GM13976 (cell line): ENCODE measurements at places on chromosomes 6 and 20.

DNA sequence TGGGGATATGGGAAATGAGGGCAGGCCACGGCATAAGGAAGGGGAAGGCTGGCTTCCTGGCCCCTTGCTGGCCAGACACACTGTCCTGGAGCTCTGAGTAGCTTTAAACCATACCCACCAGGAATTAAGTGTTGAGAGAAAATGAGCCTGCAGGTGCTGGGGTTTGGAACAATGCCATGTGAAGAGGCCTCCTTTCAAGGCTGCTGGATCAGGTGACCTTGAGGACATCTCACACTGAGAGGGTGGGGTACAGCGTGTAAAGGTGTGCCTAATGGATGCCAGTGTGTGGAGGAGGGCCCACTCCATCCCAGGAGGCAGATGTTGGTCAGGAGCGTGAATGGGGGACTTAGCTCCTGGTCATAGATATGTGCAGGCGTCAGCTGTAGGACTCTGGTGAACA is 74.8 kb upstream of the MLN start:
- no peak for DNase-seq

- DNase-seq: no peak
Observed at GRCh38 chr20:5168651-5169396, 42.0 kb downstream of the CDS2 start.

DNA sequence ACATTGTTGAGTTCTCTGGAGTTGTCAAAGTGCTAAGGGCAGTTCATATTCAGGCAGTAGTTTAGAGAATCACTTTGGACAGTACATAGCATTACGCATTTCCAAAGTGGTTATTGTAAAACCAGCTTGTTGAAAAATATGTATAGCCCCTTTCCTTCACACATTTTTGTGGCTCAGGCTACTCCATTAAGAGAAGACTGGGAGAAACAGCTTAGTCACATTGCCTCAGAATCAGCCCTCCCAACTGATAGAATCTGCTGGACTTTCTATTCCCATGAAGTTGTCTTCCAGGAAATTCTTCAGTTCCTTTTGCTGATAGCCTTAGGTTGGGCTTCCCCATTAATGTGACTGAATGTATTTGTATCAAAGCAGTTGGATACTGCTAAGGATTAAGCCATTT is 39.5 kb upstream of the HDGFL1 start:
- DNase-seq: no peak

DNA sequence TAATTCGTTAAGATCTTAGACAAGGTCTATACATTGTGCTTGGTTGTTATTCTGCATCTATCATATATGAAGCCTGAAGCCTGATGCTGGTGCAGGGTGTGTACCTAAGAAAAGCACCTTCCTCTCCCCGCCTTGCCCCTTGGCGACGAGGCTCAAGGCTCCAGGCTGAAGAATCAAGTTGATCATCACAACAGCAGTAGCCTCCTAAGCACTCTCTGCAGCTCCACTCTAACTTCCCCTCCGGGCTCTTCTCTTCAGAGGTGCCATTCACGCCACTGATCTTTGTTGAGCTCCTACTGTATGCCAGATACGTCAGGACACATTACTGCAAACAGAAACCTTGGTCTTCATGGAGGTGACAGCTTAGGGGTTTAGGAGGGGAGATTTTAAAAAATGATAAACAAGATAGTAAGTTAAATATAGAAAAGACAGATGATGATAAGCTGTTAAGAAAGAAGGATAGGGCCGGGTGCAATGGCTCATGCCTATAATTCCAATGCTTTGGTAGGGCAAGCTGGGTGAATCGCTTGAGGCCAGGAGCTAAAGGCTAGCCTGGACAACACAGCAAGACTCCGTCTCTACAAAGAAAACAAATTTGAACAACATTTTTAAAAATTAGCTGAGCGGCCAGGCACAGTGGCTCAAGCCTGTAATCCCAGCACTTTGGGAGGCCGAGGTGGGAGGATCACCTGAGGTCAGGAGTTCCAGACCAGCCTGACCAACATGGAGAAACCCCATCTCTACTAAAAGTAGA is 38.4 kb upstream of the ZNF217 start:
- no peak for DNase-seq

DNA sequence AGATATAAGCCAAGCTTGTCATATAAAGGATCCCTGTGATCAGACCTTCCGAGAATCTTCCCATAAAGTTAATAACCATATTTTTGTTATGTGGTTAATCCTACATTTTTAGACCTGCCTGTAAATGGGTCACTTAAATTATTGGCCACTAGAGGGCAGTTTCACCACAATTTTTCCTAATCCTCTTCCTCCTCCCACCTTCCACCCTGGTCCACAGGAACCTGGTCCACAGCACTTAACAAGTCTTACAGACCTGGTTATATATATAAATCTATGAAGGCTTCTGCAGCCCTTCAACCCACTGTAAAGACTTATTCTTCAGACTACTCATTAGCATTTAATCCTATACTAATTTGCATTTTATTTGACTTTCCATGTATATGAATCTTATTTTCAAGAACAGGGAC is 28.3 kb downstream of the MRS2 start:
- peak; percentile 56 for DNase-seq

GRCh38 chr6:140285471-140285870 is 911.0 kb upstream of the CITED2 start:
- DNase-seq: no peak

GRCh38 chr6:85172705-85173104 is 277.2 kb upstream of the NT5E start:
- no peak for DNase-seq

- no peak for DNase-seq
Observed at GRCh38 chr6:3690506-3690905, 61.0 kb downstream of the PXDC1 start.

GRCh38 chr6:722077-722524 is 29.2 kb upstream of the EXOC2 start:
- peak; percentile 79 for DNase-seq

GRCh38 chr20:18414140-18414539 is 52.7 kb downstream of the DZANK1 start:
- no peak for DNase-seq

- no peak for DNase-seq
Observed at GRCh38 chr6:42279966-42280629, 62.4 kb upstream of the MRPS10 start.

DNA sequence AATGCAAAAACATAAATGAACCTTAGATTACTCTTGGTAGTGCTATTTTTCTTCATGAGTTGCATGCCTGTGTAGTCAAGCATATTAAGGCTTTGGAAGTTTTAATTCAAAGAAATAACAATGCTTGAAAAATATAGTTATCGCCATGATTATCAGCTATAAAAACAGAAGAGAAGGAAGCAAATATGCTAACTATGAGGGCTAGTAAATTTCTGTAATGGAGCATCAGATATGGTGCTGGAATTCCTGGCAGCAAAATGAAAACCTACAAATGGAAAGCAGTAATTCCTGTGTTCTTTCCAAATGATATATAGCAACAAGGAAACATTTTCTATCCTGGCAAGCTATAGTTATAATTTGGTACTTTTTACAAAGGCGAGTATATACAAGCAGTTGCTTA is 29.7 kb downstream of the DOP1A start:
- DNase-seq: no peak

- no peak for DNase-seq
Observed at GRCh38 chr6:106249658-106250057, 75.9 kb downstream of the ATG5 start.

DNA sequence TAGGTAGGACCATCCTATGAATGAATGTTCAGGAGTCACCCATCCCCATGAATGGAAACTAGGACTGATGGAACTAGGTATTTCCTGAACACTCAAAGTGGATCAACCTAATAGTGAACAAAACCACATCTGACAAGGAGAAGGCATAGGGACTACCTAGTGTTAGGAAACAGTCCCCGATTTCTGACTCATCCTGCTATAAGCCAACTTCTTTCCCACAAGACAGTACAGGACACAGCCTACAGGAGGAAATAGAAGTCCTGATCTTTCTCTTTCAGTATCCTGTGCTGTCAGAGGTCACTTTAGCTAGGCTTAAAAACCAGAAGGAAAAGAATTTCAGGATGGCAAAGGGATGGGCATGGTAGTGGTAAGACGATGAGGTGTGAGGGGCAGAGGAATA is 19.5 kb upstream of the GMDS start:
- no peak for DNase-seq

- DNase-seq: no peak
Observed at GRCh38 chr6:105859457-105859856, 226.7 kb upstream of the PRDM1 start.

- no peak for DNase-seq
Observed at GRCh38 chr6:136527831-136528230, 22.4 kb downstream of the MAP7 start.

DNA sequence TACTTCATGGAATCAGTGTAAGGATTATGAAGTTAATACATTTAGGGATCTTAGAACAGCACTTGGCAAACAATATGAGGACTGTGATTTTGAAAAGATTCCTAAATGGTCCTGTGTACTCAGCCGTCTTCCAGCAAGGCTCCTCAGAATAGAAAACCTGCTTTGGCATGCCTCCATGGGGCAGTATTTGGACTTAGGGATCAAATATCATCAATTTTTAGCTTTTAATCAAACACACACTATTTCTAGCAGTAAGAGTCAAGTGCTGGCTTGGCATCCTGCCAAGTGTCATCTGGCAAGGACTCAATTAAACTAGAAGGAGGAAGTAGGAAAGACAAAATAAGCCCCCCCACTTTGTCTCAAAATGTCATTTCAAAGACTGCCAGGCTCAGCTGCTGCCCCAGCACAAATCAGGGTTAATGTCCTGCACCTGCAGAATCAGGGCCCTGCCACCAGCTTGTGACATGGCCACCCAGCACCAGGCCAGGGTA is 40.8 kb downstream of the IYD start:
- no peak for DNase-seq

DNA sequence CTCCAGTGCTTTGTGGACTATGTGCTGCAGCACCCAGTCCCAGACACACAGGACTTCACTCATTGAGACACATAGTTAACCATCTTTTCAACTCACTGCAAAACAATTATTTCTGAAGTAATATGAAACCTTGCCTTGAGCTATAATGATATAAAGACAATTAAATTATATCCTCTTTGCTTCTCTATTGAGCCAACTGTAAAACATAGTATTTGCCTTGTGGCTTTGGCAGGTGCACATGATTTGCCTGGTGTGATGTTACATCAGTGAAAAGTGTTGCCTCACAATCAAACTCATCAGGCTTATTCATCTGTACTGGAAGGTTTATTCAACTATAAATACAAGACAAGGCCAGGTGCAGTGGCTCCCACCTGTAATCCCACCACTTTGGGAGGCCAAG is 80.6 kb downstream of the NCOA7 start:
- no peak for DNase-seq

DNA sequence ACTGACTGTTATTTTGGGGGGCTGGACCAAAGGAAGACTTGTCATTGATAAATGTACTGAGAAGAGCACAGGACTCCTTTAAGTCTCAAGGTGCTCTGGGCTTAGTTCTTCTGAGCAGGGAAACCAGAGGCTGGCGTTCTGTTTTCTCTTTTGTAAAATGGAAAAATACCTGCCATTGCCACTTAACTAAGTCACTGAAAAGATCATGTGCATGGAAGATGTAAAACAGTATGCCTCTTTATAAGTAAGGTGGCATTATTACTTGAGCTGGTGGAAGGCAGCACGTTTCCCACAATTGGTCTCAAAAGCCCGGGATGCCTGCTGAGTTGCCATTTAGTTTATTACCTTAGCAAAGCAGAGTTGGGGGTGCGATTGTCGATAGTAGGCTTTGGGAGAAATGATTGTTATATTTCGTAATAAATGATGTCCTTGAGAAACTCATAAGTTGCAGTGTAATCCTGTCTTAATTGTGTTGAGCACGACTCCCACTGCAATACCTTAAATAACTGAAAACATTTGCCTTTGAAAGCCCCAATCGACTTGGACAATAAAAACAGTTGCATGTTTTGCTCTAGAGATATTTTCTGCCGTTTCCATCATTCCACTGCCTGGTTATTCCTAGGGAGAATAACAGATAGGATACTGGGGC is 3.6 kb downstream of the JARID2 start:
- DNase-seq: no peak

- no peak for DNase-seq
Observed at GRCh38 chr6:45563041-45563440, 185.3 kb upstream of the SUPT3H start.

DNA sequence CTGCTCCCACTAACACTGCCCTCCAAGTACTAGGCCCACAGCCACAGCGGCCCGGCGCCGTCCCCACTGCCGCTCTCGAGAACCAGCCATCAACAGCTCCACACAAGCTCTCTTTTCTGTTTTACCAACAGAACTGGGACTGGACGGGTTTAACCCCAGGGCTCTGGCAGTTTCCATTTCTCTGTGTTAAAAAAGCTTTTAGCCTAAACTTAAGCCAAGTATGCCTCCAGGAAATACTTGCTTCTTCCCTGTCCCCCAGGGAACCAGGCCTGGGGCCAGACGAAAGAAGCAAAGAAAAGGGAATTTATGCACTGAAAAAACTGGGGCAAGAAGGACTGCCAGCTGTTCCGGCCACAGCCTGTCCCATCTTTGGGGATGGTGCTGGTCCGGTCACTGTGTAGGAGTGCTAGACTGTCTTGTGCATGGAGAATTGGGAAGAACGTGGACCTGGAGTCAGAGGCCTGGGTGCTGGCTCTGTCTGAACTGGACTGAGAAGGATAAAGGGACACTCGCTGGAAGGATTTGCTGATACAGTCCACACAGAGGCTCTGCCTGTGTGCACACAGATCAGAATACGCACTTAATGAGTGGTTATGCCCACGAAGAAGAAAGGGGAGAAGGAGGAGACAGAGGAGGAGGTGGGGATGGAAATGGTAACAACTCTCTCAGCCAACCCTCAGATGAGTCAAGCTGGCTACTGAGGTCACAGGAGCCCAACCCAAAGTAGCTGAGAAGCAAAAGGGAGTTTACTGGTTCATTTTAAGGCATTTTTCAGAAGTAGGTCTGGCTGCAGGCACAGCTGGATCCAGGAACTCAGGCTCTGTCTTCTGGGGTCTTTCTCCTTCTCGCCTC is 254.4 kb upstream of the PMEPA1 start:
- DNase-seq: no peak

DNA sequence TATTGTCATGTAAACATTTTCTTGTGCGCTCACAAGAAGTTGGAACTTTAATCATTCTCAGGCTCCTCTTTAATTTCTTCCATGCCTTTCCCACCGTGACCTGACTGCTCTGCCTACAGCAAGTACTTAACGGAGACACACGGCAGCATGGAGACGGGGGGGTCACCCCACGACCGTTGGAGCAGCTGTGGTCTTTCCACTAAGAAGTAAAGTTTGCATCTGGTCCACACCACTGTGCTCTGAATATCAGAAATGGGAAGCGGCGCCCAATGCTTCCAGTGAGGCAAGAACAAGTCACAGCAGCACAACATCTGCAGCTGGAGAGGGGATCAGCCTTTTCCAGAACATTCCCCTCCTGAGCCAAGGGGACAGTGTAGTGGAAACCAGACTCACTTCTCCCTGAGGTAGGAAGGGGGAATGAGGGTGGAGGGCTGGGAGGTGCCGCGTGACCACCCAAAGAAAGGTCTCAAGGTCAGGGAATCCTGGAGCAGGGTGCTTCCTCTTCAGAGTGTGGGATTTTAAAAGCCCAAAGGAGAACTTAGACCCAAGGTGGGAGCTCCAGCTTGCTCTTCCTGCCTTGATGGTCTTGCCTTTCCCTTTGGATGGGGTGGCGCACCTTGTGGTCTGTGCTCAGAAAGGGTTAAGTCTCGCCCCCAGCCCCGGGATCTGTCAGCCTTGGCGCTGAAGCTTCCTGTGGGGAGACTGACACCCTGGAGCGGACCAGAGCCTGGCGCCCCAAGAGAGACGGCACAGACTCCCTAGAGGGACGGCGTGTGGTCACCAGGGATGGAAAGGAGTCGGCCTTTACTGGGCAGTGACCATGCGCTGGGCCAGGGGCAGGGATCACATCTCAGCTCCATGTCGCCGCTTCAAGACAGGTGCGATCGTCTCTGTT is 25.6 kb upstream of the SMOC2 start:
- DNase-seq: no peak

GRCh38 chr6:141700819-141701218 is 431.9 kb upstream of the GJE1 start:
- DNase-seq: no peak
